ENCODE measurements at places on chromosomes 3 and 15.

GRCh38 chr3:26256224-26256623 lies 366.3 kb upstream of the LRRC3B start:
- DNase-seq = no peak

DNA sequence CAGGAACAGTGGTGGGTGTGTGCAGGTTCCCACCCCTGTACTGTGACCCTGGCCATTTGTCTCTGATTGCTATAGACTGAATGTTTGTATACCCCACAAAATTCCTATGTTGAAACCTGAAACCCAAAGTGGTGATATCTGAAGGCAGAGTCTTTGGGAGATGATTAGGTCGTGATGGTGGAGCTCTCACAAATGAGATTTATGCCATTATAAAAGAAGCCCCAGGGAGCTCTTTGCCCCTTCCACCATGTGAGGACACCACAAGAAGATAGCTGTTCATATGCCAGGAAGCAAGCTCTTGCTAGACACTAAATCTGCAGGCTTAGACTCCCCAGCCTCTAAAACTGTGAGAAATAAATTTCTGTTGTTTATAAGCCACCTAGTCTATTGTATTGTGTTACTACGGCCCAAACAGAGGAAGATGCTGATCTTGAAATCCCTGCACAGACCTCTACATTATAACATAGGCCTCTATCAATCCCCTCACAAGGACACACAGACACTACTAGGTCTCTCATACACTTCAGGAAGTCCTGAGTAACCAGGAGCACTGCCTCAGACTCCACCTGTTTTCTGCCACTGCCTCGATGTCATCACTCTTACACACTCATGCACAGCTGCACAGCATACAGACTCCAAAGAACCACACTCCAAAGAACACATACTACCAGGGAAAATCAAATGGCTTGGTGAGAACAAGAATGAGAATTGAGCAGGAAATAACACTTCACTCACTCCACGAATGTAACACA lies 14.7 kb downstream of the IGSF11 start:
- DNase-seq = no peak

GRCh38 chr3:150970665-150971324 lies 1.7 kb downstream of the CLRN1 start:
- DNase-seq = no peak

DNA sequence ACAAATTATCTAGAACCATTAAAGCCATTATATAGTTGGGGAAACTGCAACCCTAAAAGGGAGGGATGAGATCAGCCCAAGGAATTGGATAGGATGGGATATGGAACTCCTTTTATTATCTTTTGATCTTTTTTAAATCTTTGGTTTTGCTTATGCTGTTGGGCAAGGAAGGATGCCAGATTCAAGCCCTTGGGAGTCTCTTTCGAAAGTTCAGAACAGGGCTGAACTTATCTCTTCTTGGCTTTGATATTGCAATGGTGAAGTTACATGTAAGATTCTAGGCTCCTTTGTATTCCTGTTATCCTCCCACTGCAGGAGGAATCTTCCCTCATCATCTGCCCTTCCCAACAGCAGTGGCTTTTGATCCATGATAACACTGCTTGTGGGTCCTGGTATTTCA lies 10.0 kb upstream of the SLC22A13 start:
- no peak for DNase-seq

- DNase-seq = no peak
Measured at GRCh38 chr3:183265157-183265642, 12.1 kb downstream of the B3GNT5 start.

DNA sequence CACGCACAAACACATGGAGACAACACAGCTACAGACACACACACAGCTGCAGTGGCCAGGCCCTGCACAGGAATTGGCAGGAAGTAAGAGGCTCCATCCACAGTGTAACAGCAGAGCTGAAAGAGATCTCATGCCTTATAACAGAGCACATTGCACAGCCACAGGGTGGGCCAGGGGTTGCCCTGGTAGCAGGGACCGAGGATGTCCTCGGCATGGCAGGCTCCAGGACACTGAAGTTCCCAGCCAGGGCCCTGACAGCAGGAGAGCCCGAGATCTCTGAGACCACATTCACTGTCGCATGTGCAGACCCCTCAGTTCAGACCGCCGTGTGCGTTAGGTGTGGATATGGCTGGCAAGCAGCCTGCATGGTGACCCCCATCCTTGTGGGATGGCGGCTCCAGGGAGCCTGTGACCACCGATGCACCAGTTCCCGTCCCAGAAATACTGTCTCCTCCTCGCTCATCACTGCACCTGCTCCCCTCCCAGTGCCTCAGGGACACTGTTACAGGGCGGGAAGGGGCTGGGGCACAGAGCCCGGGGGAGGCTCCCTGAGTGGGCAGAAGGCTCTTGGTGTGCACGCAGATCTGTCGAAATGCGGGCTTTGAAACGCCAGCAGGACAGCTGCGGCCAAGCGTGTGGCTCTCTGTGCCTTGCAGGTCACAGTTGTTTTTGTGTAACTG lies 1.5 kb upstream of the OCA2 start:
- DNase-seq = no peak

- DNase-seq = no peak
Measured at GRCh38 chr15:39549912-39550311, 31.0 kb upstream of the THBS1 start.

GRCh38 chr3:195904368-195904767 lies 4.0 kb downstream of the TNK2 start:
- no peak for DNase-seq

GRCh38 chr3:149317072-149317471 lies 16.4 kb downstream of the TM4SF18 start:
- DNase-seq = no peak

DNA sequence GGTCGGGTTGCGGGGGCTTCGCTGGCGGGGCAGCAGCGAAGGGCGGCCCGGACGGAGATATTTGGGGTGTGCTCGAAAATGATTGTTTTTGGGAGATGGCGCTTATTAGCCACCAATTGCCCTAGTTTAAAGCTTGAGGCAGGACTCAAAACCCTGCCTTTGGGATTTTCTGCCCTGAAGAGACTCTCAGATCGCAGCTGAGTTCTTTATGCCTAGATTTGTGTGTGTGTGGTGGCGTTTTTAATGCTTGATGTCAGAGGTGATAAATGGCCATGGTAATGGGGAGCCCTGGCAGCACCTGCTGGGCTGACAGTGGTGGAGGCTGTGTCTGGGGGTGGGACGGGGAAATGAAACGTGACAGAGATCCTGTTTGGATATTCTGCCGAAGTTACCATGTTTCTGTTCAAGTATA lies 604 bp downstream of the KCTD6 start:
- DNase-seq = no peak

DNA sequence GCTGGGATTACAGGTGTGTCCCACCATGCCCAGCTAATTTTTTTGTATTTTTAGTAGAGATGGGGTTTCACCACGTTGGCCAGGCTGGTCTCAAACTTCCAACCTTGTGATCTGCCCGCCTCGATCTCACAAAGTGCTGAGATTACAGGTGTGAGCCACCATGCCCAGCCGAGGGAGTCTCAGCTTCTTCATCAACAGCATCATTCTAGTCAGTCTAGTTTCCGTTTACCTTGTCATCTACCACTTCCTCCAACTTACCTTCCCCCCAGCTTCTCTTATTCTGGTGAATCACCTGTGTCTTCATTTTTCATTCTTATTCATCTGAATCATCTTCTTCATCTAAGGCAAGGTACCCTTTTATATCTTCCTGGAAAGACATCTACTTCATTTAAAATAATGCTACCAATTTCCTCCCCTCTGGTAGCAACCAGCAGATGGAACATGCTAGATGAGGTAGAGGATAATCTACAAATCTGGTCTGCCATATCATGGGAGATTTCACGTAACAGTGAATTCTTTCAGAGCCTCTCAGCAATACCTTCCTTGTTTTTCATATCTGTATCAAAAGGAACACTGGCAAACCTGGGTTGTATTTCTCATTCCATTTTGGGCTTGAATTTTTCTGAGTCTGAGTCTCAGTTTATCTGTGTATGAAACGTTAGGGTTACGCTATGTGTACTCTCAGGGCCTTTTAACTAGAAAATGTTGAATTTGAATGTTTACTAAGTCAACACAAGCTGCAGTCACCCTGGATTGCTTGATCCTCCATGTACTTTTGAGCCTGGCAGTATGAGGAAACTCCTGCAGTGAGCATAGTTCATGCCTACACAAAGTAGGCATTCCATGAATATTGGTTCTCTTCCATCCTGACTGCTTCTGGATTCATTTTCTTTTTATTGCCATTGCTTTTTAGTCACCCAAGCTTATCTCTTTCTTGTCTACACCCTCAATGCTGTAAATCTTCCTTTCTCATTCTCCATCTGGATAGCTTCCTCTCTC lies 16.8 kb downstream of the LPP start:
- DNase-seq = no peak

DNA sequence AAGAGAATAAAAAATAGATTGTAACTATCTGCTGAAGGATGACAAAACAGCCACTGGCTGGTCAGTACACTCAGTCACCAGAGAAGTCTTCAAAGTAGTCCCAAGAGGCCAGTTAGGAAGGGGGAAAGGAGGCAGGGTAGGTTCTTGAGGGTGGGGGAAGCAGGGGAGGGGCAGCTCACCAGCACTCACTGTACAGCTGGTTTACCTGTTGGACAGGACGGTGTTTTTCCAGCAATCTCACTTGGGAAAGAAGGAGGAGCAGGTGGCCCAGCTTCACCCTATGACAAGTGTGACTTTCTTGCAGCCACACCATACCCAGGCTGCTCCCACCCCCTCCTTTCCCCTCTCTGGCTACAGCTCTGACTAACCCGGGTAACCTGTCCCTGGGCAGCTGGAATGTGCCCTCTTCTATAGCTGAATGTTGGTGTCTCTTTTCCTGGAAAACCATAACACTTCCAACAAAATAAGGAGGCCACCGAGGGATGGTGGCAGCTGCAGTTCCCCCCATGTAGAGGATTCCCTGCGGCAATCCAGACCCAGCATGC lies 203.4 kb upstream of the NSMCE3 start:
- no peak for DNase-seq

GRCh38 chr3:14847613-14848541 lies 29.1 kb downstream of the FGD5 start:
- DNase-seq = no peak

GRCh38 chr3:187931770-187932278 lies 186.6 kb upstream of the BCL6 start:
- DNase-seq = no peak

- no peak for DNase-seq
Measured at GRCh38 chr3:5195605-5196004, 8.1 kb downstream of the EDEM1 start.

- DNase-seq = no peak
Measured at GRCh38 chr3:126151562-126152302, 28.7 kb downstream of the ALDH1L1 start.

GRCh38 chr3:21331857-21332256 lies 419.2 kb downstream of the ZNF385D start:
- peak; percentile 43 for DNase-seq

- DNase-seq = no peak
Measured at GRCh38 chr15:90681480-90681879, 35.7 kb upstream of the BLM start.

DNA sequence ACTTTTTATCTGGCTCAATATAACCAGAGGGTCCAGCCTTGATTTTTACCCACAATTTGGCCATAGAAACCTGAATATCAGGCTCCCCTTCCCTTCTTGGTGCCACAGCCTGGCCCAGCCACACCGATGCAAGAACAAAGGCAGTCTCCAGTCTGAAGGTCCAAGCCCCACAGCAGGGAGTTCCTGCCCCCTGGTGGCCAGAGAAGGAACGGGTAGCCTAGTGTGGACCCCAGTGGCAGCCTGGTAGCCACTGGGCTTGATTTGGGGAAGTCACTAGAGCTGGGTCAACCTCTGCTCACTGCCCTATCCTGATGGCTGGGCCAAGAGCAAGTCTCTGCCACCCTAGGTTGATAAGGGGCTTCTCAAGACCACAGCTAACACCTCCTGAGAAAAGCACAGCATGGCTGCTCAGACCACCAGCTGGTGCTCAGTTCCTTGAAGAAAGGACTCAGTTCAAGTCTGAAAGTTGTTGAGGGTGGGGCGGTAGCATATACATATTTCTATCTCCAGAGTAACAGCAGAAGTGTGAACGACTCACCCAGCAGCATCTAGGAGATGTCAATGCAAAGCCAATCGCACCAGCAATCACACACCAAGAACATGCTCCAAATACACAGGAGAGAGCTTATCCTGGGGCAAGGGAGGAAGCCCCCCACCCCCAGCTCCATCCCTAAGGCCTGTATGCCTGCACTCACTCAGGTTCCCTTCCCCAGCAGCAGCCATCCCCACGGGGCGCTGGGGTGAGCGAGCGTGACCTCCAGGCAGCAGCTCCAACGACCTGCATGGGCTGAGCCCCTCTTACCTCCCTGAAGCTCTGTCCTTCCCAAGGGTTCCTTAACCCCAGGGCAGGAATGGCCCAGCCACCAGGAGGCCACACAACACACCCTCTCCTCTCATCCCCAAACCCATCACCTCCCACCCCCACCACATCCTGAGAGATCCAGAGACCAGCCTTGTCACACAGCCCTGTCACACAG lies 7.6 kb downstream of the PFKFB4 start:
- no peak for DNase-seq

All from NCI-H524 treated with DMSO at 0.1 percent for 48 hours (cell line).